ENCODE measurements at places on chromosomes 12 and 14.

DNA sequence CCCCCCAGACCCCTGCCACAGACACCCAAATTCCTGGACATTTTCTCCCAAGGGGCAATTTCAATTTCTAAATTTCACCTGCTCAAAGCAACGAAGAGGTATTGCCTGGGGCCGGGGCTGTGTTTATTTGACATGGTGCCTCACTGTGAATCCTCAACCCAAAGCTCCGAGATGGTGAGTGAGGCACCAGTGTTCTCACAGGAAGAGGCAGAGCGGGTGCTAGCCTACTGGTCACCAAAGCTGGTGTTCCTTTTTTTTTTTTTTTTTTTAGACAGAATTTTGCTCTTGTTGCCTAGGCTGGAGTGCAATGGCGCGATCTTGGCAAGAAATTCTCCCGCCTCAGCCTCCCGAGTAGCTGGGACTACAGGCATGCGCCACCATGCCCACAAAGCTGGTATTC is 14.8 kb upstream of the SH2B3 start:
- no peak for DNase-seq

DNA sequence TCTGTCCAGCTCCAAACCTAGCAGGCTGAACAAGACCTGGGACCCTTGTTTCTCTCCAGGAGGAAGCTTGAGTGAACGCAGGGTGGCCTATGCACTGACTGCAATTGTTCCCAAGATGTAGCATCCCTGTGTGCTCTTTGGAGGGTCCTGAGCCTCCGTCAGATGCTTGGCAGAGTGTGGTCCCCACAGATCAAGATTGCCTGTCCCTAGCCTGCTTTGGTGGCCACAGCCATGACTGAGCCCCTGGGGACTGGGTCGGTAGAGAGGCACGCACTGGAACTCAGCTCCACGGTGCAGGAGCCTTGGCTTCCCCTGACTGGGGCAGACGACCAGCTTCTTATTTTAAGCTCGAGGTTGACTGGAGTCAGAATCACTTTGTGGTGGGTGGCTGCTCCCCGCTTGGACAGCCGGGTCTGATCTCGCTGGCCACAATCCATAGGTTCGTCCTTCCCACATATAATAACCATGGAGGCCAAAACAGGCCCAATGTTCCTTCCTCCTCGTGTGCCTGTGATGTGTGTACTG is 97.8 kb downstream of the LGMN start:
- no peak for DNase-seq

- no peak for DNase-seq
These were observed 724.6 kb upstream of the TMEM132C start for GRCh38 chr12:127542391-127542790.

- no peak for DNase-seq
These were observed 22.9 kb upstream of the RASSF8 start for GRCh38 chr12:25935355-25936144.

- no peak for DNase-seq
These were observed 52.3 kb downstream of the GNS start for GRCh38 chr12:64706857-64707256.

- DNase-seq: no peak
These were observed 2.7 kb downstream of the JAG2 start for GRCh38 chr14:105165761-105166485.

DNA sequence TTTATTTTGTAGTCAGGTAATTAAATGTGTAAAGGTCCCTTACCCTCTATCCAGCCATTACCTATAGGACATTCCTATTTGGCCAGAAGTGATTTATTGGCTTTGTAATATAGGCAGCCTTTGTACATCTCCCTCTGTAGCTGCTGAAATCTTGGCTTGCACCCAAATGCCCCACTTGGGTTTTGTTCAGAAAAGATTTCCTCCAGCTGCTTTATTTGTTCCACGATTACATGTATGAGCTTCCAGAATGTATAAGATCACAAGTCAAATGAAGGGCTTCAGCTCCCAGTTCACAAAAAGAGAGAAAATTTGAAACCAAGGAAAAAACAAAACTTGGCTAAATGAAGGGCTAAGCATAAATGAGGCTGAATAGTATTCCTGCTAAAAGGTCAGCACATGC is 103.4 kb downstream of the EFCAB11 start:
- DNase-seq: no peak

DNA sequence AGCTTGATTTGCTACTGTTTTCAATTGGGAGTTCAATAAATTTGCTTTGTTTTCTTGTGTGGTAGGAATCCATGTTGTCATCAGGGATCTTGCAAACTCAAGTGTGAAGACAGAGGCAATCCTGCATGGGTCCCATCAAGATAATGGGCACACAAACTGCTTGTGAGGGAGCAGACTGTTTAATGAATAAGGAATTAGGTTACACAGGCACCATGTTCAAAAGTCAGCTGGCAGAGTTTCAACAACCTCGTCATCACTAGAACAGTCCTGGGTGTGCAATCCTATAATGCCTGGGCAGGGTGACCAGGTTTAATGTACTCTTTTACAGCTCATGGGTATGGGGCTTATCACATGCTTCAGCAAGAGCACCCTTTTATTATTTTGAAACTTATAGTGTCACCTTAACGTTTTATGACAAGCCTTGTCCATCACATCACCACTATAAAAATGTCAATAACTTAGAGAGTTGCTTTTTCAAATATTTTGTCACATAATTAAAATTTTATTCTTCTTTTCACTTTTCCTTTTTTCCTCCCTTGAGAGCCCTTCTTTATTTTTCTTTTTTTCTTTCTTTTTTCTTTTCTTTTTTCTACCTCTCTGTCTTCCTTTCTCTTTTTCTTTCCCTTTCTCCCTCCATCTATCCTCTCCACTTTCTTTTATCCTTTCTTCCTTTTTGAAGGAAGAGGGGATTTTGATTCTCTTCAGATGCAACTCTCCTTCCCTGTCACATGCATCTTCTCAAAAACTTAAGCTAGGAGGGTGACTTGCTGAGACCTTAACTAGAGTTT is 252.2 kb upstream of the ATP2B1 start:
- DNase-seq: no peak

DNA sequence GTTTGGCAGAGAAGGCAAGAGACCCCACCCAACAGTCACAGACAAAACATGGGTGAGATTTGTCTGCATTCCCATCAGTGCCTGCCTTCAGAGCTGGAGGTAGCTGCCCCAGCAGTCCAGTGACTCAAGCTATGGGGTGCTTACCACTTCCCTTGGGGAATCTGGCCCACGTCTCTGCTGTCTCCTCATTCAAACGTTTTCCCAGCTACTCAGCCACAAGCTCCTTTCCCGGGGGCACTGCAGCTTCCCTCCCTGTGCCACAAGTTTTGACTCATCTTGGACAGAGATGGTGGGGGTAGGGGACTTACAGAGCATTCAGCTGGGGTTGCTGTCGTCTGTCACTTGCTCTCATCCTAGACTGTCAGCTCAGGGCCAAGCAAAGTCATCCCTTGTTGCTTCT is 66.6 kb downstream of the FBXL14 start:
- no peak for DNase-seq

DNA sequence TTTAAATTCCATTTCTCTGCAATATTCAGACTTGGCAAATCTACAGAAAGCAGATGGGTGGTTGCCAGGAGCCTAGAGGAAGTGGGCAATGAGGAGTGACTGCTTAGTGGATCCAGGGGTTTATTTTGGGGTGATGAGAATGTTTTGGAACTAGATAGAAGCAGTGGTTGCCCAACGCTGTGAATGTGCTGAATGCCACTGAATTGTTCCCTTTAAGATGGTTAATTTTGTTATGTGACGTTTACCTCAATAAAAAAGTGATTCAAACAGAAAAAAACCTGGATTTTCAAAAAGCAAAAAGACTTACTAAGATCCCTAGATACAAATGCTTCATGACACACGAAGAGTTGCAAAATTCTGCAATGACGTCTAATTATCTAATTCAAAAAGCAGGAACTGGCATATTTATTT is 34.2 kb downstream of the DAO start:
- no peak for DNase-seq

- no peak for DNase-seq
These were observed 91.0 kb upstream of the TRAF3 start for GRCh38 chr14:102686196-102686801.

DNA sequence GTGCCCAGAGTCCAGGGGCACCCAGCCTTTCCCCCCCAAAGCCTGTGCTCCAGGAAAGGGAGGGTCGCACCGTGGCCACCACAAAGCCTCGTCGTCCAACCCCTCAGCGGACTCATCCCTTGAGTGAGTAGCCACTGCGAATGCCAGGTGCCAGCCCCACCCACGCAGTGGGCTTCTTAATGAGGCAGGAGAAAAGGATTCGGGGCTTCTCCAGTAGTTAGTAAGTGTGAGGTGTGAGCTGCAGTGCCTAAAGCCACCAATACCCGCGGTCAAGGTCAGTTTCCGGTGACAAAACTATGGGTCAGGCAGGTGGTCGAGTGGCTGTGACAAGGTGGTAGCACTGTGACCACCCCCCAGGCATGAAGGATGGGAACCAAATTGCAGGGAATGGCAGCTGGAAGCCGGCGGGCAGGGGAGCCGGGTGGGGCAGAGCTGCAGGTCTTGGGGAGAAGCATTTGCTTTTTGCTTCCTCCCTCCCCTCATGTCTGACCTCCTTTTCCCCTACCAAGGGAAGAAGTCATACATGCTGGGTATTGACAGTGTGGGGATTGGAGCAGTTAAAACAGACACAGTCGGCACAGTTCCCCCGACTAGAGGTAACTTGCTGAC is 8.0 kb downstream of the RAN start:
- no peak for DNase-seq

GRCh38 chr12:116339062-116339461 is 61.6 kb upstream of the MED13L start:
- DNase-seq: no peak

DNA sequence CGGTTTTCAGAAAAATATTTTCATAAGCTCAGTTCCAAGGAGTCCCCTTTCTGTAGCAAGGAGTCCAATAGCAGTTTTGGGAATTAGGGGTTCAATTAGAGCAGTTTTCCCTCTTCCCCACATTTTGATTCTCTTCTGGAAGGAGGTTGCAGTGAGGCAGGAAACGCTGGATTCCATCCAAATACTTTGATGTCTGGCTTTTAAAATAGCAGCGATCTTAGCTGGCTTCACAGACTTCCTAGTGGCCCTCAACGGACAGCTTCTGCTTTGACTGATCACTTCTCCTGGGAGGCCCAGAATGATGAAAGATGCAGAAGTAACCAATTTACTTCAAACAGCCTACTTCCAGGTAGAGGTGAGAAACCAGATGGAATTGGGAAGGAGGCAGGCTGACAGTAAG is 63.1 kb downstream of the C12orf75 start:
- DNase-seq: no peak

GRCh38 chr12:32201096-32201495 is 94.4 kb downstream of the BICD1 start:
- DNase-seq: no peak

DNA sequence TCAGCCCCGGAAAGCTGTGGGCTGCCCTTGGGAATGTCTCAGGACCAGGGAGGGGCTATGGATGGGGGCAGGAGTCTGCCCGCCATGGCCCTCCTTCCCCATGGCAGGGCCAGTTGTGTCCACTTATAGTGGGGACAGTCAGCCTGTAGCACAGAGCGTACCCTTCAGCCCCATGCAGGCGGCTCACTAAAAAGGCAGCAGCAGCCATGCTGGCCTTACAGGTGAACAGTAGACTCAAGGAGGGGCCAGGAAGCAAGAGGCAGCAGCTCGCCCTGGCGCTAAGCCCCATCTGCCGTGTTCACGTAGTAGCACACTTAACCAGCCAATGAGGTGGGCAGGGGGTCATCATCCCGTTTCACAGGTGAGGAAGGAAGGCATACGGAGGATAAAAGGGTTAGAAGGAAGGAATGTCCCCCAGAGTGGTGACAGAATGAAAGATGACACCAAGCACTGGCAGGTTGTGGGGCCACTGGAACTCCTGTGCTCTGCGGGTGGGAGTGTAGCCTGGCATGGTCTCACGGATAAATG is 52.7 kb downstream of the FAM222A start:
- no peak for DNase-seq

DNA sequence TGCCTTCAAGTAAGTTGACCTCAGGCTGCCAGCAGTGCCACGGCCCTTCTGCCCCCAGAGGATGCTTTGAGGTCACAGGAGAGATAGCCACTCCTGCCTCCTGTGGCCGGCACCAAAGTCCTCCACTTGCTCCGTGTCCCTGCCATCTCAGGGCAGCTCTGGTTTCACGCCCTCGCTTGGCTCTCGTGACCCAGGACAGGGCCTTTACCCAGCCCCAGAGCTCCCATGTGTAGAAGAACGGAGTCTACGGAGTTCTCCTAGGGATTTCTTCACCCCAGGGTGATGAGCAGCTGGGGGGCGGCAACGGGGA is 178.1 kb downstream of the ADGRD1 start:
- no peak for DNase-seq

DNA sequence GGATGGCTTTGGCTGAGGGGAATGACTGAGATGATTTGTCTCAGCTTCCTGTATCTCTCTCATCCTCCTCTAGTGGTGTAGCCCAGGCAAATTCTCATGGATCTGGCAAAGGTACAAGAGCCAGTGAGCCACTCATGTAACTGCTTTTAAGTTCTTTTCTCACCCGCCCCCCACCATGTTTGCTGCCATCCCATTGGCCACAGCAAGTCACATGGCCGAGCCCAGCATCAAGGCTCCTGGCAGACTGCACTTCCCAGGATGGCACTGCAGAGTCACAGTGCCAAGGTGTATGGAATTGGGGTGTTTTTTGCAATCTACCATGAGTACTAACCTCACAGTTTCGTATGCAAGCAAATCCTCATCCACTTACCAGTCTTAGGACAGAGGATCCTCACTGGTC is 50.9 kb downstream of the CHST11 start:
- DNase-seq: no peak

- DNase-seq: no peak
These were observed 46.4 kb downstream of the TCHP start for GRCh38 chr12:109946505-109946904.

GRCh38 chr12:1768615-1769014 is 51.8 kb upstream of the LRTM2 start:
- no peak for DNase-seq

- DNase-seq: no peak
These were observed 91.4 kb downstream of the VRK1 start for GRCh38 chr14:96888593-96888992.

DNA sequence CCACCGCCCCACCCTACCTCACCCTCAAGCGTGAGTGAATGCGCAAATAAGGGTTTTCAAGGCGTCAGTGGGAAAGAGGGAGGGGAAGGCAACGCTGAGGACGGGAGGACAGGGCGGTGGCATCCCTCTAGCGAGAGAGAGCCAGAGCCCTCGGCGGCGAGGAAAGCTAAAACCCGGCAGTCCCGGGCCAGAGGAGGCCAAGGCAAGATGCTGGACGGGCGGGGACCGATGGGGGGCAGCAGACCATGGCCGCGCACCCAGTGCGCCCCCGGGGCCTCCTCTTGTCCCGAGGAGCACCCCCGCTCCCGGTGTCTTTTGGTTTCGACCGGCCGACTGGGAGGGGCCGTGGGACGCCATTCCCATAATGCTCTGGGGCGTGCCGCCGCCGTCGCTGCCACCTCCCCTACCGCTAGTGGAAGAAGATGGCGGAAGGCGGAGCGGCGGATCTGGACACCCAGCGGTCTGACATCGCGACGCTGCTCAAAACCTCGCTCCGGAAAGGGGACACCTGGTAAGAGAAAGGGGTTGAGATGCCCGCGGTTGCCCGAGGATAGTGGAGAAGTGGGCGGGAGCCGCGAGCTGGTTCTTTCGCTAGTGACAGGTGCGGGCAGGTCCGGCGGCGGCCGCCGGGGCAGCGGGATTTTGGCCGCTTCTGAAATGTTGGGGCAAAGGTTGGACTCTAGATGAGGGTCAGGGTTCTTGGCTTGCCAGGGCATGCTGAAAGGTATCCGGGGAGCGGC is at the start of gene USP15:
Gene USP15, plus strand, starts transcription at position 412 of the 740 bp plus-strand sequence. Its CDS starts 11 bp downstream, at position 423.
- DNase-seq: peak; percentile 66

- DNase-seq: no peak
These were observed 87.8 kb upstream of the EEA1 start for GRCh38 chr12:93016752-93017350.
